Natural killer cell (primary cell): ENCODE measurements at places on chromosomes 1 and 21. TPM values are rescaled to one million over a fixed set of nuclear protein-coding genes. Genes with fewer than 3 reads are reported as not detected.

TINAGL1 gene
- not detected for total RNA-seq

EXTL1 gene
- not detected for total RNA-seq

DNA sequence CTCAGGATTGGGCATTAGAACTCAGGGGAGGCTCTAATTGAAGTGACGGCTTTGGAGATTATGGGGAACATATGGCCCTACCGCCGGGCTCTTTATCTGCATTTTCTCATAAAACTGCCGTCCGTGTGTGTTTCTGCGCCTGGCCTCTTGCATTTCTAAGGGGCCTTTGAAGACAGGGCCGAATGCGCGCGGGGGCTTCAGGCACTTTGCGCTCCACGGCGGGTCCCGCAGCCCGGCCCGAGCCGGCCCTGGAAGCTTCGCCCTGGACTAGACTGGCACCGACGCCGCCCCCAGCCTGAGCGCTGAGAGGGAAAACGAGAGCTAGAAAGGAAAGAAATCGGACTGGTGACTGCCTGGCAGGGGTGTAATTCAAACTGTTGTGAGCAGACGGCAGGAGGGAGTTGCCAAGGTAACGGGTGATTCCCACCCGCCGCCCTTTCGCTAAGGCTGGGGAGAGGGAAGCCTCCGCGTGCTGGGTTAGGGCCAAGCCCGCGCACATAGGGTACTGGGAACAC, 120.7 kb downstream of the LMX1A start:
- no peak overlapping the region for H3K4me3 ChIP-seq
- no peaks in the 10 kb centered on the region for H3K36me3 ChIP-seq
- H3K4me1 ChIP-seq: no peaks in the 10 kb centered on the region
- DNase-seq: no peak

DNA sequence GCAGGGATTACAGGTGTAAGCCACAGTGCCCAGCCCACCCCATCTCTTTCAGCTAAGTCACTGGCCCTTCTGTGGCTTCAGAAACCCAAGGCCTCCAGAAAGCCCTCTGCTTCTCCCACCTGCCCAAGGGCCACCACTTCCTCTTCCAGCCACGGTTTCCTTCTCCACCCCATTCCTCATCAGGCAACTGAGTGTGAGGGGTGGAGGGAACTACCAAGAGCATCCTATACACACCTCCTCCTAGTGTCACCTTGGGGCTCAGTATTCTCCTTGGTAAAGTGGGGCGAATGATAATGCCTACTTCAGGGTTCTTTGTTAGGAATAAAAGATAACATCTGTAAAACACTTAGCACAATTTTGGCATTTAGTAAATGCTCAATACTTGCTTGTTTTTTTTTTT, 30.0 kb downstream of the KNCN start:
- no peak overlapping the region for H3K27ac ChIP-seq
- no peaks in the 10 kb centered on the region for H3K27me3 ChIP-seq
- DNase-seq: no peak
- H3K36me3 ChIP-seq: no peaks in the 10 kb centered on the region

GRCh38 chr1:162726555-162726954, 63.9 kb upstream of the HSD17B7 start:
- no peaks in the 10 kb centered on the region for H3K36me3 ChIP-seq
- H3K27me3 ChIP-seq: no peaks in the 10 kb centered on the region
- DNase-seq: no peak
- H3K27ac ChIP-seq: no peak overlapping the region
- no peaks in the 10 kb centered on the region for H3K4me1 ChIP-seq

GRCh38 chr1:94335950-94336349, 82.2 kb upstream of the ABCD3 start:
- peaks cover 4% of the 10 kb centered on the region for H3K27me3 ChIP-seq
- DNase-seq: no peak
- no peaks in the 10 kb centered on the region for H3K36me3 ChIP-seq
- no peak overlapping the region for H3K27ac ChIP-seq

DNA sequence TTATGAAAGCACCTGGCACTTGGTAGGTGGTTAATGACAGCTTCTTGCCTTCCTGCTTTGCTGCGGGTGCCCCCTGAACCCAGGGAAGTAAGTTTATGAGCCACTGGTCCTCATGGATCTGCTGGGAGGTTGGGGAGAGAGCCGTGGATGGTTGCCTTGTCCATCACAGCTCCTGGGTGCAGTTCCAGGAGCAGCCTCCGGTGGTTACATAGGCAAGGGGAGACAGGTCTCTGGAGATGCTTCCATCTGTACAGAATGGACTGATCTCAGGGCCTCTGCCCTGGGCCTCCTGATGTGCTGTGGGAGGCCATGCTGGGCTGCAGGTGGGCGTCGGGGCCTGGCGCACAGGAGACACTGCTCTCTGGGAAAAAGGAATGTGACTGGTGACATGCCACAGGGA, 31.6 kb upstream of the ARHGEF10L start:
- no peak overlapping the region for H3K27ac ChIP-seq
- DNase-seq: no peak
- H3K36me3 ChIP-seq: no peaks in the 10 kb centered on the region
- no peaks in the 10 kb centered on the region for H3K27me3 ChIP-seq
- no peak overlapping the region for H3K4me3 ChIP-seq

DNA sequence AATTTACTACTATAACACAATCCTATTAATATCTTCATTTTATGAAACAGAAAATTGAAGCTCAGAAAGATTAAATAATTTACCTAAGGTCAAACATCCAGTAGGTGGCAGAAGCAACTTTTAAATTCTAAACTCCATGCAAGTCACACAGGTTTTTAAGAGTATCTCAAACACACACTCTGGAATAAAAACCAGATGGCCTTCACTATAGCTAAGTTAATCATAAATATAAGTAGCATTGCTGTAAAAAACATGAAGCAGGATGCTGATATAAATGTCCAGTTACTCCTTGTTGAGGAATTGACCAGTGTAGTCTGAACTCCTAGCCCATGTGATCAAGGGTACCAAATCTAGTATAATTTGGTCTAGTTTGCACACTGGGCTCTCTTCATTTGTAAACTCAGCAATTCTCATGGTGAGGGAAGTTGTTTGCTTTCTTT, 9.4 kb upstream of the FMO3 start:
- no peak overlapping the region for H3K27ac ChIP-seq
- no peaks in the 10 kb centered on the region for H3K4me1 ChIP-seq
- peaks cover 2% of the 10 kb centered on the region for H3K27me3 ChIP-seq
- no peaks in the 10 kb centered on the region for H3K36me3 ChIP-seq
- H3K4me3 ChIP-seq: no peak overlapping the region
